CD4-positive, alpha-beta T cell treated with Interleukin-1 beta for 1 hour (primary cell): ENCODE measurements at places on chromosomes 6 and 20.

DNA sequence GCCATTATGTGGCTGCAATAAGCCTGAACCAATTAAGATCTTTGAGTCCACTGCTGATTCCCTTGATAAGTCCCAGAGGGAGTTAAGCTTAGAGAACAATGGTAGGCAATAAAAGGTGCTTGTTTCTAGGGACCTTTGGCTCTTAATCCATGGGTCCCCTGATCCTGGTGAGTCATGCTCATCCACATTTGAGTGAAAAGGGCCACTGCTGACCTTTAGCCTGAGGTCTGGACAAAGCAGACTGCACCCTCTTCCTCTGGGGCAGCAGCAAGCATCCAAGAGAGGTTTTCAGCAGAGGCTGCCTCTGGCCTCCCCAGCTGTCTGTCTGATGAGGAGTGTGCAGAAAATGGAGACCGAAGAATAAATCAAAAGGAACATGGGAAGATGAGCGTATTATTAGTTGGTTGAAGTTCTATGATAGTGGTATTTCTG is 16.1 kb upstream of the SCGN start:
- DNase-seq = no peak

DNA sequence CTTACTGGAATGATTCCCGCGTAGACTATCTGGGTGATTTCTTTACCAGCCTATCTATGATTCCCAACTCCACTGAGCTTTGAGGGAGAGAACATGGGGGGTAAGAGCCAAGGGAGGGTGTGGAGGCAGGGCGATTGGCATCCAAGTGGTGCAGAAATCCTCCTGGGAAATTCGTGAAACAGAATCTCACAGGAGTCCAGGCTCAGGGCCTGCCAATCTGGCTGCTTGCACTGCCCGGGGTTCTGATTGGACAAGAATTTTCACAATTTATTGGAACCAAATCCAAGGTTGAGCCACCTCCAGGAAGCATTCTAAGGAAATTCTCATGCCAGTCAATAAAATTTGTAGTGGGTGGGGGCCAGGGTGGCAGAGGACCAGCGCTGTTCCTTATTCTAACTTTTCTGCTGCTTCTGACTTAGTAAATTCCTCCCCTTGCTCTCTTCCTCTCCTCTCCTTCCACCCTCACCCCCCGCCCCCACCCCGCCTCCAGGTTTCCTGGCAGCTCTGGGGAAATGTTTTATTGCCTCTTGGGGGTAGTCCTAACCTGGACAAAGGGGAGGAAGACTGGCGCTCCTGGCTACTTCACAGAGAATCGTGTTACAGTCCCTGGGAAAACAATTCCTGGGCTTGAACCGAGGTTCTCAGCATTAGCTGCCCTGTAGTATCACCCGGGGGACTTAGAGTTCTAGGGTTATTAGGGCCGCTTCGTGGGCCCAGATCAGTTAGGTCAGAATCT is 3.1 kb downstream of the BMP6 start:
- no peak for DNase-seq

DNA sequence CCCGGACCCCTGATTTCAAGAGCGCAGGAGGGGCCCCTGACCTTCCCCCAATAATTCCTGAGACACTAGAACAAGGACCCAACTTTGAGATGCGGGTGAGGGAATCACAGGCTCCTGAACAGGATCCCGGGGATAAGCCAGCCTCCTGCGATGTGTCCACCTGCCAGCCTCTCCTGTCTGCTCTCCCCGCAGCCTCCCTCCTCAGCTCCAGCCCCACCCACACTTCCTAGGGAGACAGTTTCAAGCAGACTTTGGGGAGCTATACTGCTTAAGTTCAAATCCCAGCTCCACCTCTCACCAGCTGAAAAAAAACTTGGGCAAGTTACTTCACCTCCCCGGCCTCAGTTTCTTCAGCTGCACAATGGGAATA is 50.8 kb downstream of the GRM4 start:
- DNase-seq = no peak

GRCh38 chr6:144265390-144265789 is 19.7 kb upstream of the UTRN start:
- no peak for DNase-seq

DNA sequence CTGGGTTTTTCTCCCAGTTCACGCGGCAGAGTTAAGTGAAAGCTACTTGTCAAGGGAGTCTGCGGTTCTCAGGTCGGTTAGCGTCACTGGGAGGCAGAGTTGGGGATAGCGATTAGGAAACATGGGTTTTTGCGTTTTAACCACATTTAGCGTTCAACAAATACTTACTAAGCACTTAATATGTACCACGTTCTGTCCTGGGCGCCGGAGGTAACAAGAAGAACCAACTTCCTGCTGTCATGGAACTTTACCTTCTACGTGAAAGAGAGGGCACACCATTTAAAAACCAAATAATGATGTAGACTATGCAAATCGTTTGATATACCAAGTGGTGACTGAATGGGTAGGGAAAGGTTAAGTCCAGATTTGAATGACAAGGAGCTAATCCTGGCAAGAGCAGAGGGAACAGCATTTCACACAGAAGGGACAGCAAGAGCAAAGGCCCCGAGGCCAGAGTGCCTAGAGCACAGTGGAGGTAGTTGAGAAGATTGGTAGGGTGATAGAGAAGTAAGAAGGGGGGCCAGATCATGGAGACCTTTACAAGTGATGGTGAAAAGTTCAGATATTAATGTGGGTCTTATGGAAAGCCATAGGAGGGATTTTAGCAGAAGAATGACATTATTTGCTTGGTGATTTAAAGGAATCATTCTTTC is 744 bp downstream of the RIOK1 start:
- no peak for DNase-seq

GRCh38 chr6:95587989-95588388 is 10.7 kb downstream of the MANEA start:
- DNase-seq = no peak
